ENCODE measurements at places on chromosomes 11 and 22.

GRCh38 chr11:61035526-61035835, 64.0 kb downstream of the CD6 start:
- DNase-seq = no peak

DNA sequence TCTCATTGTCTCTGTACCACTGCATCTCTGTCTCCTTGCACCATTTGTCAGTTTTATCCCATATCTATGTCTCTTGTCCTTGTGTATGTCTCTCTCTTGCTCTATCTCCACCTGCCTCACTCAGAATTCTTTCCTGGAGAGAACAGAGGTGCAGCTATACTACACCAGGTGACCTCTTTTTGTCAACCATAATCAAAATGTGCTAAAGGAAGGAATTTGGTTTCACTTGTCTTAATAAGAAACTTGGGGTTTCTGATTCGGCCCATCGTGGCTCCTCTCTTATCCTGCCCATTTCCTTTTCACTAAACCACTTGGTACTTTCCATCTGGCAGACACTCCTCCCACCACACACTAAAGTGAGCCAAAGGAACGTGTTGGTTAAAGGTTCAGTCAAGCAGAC, 2.0 kb upstream of the C11orf42 start:
- no peak for DNase-seq

DNA sequence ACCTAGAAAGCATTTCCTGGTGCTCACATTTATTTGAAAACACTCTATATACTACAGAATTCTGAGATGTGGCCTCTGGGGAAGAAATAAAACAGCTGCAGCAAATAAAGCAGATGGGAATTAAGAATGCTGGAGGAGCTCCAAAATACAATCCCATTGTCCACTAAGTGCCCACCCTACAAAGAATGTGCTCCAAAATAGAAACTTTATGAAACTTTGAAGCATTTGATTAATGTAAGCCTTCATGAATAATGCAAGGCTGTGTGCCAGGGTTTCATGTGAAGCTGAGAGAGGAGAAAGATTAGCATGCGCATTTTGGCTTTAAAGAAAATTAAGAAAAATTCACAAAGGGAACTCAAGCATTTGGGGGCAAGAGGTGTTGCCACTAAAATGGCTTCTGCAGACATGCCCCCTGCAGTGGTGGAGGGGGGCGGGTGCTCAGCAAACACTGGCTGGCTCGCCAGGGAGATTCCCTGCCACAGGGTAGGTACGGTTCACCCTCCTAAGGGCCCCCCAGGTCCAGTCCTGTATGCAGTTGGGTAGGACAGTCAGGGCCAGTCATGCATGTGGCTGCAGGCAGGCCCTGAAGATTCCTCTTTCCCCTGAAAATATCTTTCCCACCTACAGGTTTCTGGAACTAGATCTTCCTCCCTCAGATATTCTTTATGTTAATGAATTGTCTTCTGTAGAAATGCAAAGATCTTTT, 46.6 kb upstream of the RCN1 start:
- DNase-seq = no peak

GRCh38 chr11:43933608-43934551, 8.6 kb upstream of the C11orf96 start:
- DNase-seq = no peak

GRCh38 chr11:723120-723883, 17.3 kb downstream of the EPS8L2 start:
- DNase-seq = peak; percentile 57

DNA sequence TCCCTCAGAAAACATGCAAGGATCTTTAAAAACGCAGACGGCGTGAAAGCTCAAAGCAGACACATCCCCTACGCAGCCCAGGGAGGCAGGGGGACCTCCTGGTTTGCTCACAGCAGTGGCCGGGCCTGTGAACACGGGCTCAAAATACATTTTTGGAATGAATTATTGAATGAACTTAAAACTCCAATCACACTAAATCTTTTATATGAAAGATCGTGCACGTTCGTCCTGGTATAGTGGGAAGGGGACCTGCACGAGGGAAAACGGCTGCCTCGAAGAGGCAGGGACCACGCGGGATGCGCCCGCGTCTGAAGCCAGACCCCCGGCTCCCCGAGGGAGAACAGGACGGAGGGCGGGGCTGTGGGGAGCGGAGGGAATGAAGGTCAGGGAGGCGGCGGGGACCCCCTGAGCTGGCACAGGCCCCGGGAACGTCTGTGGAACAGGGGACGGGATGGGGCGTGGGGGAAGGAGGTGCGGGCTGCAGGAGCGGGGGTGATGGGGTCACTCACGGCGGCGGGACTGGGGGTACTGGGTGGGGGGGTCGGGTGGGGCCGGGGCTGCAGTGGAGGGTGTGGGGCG, 1.3 kb upstream of the PANX2 start:
- no peak for DNase-seq

Measured in activated naive CD8-positive, alpha-beta T cell treated with anti-CD3 and anti-CD28 coated beads for 36 hours (primary cell).